Right atrium auricular region (tissue), 2 donors: ENCODE measurements at places on chromosomes 7 and 10.

GRCh38 chr10:103246324-103246723 is 637 bp downstream of the RPEL1 start:
- no peak for DNase-seq

- DNase-seq: no peak
Measured at GRCh38 chr7:148927123-148928045, 43.3 kb upstream of the EZH2 start.

DNA sequence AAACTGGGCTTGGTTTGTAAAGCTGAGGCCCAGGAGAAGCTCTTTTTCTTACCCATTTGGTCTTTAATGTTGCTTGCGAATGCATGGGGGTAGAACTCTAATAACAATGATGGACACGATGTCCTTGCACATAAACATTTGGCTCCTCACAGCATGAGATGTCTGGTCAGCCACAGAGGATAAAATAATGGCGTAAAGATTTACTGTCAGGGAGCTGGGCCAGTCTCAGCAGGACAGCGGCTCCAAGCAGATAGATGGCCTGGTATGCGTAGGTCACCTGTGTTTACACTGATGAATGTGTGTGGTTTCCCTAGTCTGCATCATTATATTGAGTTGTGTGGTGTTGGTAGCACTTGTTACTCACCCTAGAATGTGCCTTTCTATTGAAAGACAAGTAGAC is 537.4 kb downstream of the CNTNAP2 start:
- DNase-seq: no peak

GRCh38 chr7:10104292-10104691 is 869.4 kb upstream of the PHF14 start:
- no peak for DNase-seq

- no peak for DNase-seq
Measured at GRCh38 chr7:55212838-55213237, 152.3 kb upstream of the LANCL2 start.

GRCh38 chr7:516216-516605 is 3.4 kb downstream of the PDGFA start:
- no peak for DNase-seq

- peak; percentile 73 for DNase-seq
Measured at GRCh38 chr10:3754727-3755439, 30.1 kb downstream of the KLF6 start.

GRCh38 chr10:127088908-127089307 is 107.5 kb downstream of the INSYN2A start:
- DNase-seq: no peak

DNA sequence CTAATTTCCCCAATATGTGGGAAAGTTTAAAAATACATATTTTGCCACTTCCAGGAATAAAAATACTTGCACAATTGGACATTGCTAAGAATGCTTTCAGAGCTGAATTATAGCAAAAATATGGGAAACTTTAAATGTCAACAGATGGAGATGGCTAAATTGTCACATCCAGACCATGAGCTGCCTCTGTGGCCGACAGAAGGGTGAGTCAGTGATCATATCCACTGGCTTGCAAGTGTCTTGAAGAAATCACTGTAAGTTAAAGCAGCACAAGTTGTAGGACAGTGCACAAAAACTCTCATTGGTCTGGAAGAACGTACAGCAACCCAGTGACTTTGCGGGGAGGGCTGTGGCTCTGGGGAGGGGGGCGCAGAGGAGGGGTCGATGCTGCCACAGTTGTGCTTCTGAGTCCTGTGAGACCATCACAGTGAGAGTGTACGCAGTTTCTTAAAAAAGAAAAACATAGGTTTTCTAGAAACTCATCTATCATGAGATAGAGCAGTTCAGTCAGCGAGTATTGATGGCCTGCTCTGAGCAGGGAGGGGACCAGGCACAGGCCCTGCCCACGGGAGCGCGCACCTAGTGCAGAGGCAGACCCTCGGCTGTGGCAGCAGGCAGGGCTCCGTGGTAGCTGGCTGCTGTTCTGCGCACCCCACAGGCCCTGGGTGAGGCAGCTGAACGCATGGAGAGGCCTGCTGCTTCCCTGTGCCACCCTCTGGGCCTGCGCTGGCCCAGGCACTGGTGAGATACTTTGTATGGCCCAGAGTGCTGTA is 25.5 kb downstream of the LRRC27 start:
- no peak for DNase-seq

- DNase-seq: no peak
Measured at GRCh38 chr7:145382762-145383161, 546.9 kb upstream of the TPK1 start.

- DNase-seq: no peak
Measured at GRCh38 chr7:136664537-136664936, 203.9 kb upstream of the CHRM2 start.

DNA sequence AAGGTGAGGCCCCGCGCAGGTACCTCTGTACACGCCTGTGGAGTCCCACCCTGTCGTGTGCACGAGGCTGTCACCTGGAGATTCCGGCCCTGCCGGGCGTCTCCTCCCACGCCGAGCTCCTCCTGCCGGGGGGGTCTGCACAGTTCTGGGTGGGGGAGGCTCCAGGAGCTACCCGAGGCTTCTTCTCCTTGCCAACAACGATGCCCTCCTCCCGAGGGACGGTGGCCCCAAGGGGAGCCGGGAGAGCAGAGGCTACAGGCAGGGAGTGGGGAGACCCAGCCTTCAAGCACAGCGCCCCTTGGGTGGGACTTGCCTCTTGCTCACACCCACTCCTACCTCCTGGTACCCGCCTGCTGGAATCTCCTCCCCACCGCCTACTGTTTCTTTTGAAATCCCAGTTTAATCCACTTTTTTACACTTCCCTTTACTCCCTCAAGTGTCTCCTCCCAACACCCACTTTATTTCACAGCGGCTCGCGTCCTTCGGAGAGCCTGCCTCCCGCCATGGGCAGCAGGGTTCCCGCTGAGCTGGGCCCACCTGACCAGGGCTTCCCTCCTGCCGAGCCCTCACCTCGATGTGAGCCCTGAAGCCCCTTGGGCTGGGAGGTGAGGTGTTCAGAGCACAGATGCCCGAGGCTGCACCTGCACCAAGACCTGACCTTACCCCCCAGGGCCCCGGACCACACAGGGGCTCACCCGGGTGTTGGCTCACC is 338.1 kb downstream of the DNAJB6 start:
- no peak for DNase-seq

- no peak for DNase-seq
Measured at GRCh38 chr7:20113427-20114027, 103.7 kb downstream of the MACC1 start.

DNA sequence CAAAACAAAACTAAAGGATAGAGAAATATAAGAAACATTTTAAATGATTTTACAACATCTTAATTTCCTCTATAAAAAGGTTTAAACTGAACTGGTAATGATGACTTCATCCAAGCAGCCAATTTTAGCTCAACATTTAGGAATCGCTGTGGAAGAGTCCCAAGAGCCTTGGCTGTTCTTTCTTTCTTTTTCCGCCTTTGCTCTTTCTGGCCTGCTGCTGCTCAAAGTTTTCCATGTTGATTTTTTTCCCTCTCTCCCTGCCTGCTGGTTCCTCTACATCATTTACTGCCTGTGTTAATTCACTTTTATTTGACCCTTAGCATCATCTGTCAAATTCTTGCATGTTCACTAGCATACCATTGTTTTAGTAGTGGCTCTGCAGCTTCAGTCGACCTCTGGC is 146.9 kb downstream of the EVX1 start:
- DNase-seq: no peak

GRCh38 chr10:46557319-46558121 is 1.1 kb upstream of the GPRIN2 start:
- no peak for DNase-seq

GRCh38 chr10:4267086-4267773 is 482.2 kb upstream of the KLF6 start:
- no peak for DNase-seq

- DNase-seq: peak; percentile 71
Measured at GRCh38 chr10:86968271-86968993, at the start of gene ADIRF. ADIRF (plus strand) TSS chr10:86968482; CDS start chr10:86968545, 63 bp downstream.

DNA sequence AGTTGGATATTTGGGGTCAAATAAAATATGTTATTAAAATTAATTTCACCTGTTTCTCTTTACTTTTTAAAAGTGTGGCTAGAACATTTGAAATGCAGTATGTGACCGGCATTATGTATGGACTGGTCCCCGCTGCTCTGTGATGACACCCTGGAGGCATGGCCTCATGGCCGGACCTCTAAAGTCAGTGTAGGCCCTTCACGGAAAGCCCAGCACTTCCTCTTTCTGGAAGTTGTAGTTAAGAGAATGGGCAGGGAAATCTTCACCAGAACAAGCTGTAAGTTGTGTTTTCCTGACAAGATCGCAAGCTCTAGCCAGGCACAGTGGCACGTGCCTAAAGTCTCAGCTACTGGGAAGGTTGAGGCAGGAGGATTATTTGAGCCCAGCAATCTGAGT is 38.3 kb upstream of the SRGN start:
- no peak for DNase-seq

DNA sequence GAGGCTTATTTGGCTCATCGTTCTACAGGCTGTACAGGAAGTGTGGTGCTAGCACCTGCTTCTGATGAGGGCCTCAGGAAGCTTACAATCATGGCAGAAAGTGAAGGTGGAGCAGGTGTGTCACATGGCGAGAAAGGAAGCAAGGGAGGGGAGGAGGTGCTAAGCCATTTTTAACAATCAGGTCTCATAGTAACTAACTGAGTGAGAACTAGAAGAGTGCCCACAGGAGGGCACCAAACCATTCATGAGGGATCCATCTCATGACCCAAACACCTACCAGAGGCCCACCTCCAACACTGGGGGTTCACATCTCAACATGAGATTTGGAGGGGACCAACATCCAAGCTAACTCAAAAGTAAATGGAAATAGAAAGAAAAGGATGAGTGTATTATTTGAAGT is 78.1 kb downstream of the CXCL12 start:
- no peak for DNase-seq

GRCh38 chr7:138126928-138127327 is 50.7 kb downstream of the AKR1D1 start:
- DNase-seq: no peak

DNA sequence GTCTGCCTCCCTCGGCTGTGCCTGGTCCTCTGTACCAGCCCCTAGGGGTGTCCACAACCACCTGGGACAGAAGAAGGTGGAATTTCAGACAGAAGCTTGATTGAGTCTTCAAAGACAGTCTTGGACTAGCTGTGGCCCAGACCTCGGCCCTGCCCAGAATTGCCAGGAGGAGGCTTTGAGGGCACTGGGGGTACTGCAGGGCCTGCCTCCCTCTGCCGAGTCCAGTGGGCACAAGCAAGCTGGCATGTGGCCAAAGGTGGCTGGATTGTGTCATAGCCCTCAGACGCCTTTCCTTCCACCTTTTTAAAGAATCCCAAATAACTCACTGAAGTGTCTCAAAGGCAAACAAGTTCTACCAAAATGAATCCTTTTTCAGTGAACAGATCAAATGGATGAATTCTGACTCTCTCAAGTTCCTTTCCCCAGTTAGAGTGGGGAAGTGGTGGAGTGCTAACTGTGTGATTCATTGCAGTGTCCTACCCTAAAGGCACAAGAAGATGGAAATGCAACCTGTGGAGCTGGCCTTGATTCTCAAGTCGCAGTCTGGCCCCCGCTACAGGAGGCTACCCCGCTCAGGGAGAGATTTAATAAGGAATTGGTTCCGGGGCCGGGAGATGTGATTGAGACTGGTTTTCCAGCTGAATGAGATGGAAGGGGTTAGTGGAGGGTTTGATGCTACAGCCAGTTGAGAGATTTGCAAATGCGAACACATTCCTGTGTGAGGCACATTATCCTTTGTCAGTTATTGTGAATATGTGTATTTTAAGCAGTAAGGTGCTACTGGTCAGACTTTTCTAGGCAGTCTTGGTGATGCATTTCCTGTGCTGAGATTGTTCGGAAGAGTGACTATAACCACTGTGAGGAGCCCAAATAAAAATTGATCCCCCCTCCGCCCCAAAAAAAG is 28.8 kb upstream of the SLC26A4 start:
- DNase-seq: no peak

DNA sequence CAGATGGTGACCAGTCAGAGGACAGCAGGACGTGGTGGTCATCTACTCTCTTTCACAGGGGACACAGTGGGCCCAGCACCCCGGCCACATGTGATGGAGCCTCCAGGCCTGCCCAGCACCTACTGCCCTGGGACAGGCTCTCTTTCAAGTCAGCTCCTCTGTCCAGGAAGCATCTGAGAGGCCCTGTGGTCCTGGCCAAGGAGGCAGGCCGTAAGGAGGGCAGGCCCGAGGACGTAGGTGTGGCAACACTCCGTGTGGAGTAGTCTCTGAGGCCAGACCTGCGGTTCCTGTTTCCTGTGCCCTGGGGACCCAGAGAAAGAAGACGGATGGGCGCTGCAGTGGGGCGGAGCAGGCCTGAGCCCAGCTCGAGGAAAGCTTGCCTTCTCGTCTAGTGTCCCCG is 179.2 kb downstream of the EBF3 start:
- DNase-seq: no peak

- DNase-seq: no peak
Measured at GRCh38 chr7:29627631-29628030, 64.0 kb downstream of the PRR15 start.

DNA sequence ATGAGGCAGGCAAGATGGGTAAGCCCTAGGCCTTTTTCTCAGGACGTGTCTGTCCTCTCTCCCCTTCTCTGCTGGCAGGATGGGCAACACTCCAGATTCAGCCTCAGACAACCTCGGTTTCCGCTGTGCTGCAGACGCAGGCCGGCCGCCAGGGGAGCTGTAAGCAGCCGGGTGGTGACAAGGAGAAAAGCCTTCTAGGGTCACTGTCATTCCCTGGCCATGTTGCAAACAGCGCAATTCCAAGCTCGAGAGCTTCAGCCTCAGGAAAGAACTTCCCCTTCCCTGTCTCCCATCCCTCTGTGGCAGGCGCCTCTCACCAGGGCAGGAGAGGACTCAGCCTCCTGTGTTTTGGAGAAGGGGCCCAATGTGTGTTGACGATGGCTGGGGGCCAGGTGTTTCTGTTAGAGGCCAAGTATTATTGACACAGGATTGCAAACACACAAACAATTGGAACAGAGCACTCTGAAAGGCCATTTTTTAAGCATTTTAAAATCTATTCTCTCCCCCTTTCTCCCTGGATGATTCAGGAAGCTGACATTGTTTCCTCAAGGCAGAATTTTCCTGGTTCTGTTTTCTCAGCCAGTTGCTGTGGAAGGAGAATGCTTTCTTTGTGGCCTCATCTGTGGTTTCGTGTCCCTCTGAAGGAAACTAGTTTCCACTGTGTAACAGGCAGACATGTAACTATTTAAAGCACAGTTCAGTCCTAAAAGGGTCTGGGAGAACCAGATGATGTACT is 13.1 kb downstream of the PHKG1 start:
- peak; percentile 84 for DNase-seq

DNA sequence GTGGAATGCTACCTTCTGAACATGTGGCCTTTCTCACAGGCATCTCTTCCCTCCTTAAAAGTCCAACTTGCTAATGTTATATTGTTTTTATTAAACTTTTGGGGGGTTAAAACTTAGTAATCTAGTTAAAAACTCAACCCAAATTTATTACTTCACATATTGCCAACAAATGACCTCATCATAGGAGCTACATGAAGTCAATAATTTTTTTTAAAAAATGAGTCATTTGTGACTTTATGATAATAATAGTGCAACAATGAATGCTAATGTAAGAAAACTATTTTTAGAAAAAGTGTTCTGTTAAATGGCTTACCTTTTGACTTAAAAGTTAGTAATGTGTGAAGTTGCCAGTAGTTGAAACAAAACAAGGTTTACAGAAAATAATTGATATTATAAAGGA is 325.9 kb upstream of the FZD1 start:
- no peak for DNase-seq
